ENCODE measurements at places on chromosomes 12 and 14.

DNA sequence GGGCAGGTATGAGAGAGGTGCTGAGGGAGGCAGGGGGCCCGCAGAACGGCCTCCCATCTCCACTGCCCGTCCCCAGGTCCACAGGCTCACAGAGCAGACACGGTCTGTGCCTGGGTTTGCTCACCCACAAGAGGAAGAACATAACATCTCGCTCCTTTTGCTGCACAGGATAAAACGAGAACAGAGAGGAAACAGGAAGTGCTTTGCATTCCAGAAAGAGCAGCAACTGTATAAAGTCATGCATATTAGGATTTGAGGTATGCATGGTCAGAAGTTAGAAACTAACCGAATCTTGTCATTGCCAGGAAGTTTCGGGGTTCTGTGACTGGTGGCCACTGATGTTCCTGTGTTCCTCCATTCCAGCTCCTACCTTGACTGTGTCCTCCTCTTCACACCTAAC is 25.0 kb downstream of the NTF3 start:
- peak; percentile 16 for DNase-seq

DNA sequence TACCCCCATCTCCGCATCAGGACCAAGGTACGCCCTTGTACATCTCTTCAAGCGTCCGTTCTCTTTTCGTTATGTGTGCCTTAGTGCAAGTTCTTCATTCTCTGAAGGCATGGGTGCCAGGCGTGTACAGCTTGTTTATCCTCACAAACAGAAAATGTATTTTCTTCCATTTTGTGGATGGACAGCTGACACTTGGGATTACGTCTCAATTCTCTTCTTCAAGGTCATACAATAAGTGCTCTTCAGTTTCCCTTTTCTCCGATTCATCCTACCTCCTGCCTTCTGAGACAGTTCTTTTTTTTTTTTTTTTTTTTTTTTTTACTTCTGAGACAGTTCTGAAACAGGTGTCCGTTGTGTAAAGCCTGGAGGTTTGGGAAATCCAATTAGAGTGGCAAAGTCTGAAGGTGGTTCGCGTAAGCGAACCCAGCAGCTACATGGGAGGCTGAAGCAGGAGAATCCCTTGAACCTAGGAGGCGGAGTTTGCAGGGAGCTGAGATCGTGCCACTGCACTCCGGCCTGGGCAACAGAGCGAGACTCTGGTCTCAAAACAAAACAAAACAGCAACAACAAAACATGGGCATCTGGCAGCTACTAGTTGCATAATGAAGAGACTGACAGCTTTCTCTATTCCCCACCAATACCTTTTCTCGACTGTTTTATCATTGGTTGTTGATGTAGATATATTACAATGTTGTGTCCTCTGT is 734 bp downstream of the COX6A1 start:
- no peak for DNase-seq

DNA sequence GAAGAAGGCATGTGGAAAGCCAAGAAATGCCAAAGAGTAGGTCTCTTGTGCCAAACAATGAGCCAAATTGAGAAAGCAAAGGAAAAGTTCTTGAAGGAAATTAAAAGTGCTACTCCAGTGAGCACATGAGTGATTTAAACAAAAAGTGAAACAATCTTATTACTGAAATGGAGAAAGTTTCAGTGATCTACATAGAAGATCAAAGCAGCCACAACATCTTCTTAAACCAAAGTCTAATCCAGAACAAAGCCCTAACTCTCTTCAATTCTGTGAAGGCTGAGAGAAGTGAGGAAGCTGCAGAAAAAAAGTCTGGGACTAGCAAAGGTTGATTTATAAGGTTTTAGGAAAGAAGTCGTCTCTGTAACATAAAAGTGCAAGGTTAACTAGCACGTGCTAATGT is 259.6 kb downstream of the FLRT2 start:
- DNase-seq: no peak

- no peak for DNase-seq
These were observed 50.9 kb downstream of the ZFP36L1 start for GRCh38 chr14:68741839-68742470.

- no peak for DNase-seq
These were observed 136.5 kb downstream of the FBXL14 start for GRCh38 chr12:1457901-1458300.

- no peak for DNase-seq
These were observed 50.9 kb downstream of the CHST11 start for GRCh38 chr12:104507672-104508071.

DNA sequence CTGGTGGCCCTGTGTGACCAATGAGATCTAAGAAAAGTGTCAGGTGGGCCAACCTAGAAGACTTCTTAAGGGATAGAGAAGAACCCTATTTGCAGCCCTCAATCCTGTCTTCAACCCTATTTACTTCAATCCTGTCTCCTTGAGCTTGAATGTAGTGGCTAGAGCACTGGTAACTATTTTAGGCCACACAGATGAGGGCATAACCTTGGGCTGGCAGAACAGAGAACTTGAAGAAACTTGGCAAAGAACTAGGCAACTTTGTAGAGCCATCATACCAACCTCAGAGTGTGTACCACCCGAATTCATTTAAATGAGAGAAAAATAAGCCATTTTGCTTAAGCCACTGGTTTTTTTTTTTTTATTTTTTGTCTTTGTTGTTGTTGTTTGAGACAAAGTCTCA is 94.8 kb downstream of the TMTC1 start:
- no peak for DNase-seq
